ENCODE measurements at places on chromosomes 1 and 21.

DNA sequence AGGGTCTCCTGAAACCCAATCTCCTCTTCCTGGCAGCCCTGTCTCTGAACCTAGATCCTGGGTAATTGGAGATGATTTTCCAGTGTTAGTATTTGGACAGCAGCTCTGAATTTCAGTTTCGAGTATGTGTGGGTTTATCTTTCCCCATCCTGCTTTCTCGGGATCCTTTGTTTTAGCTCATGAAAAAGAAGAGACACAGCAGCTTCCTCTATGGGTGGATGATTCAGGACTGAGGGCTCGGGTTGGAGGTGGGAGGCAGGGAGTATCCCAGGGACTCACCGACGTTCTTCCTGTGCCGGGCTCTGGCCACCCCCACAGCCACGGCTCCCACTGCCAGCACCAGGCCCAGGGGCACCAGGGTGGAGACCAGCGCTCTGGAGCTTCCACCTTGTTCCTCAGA, 10.4 kb upstream of the FCMR start:
- no peak for DNase-seq

DNA sequence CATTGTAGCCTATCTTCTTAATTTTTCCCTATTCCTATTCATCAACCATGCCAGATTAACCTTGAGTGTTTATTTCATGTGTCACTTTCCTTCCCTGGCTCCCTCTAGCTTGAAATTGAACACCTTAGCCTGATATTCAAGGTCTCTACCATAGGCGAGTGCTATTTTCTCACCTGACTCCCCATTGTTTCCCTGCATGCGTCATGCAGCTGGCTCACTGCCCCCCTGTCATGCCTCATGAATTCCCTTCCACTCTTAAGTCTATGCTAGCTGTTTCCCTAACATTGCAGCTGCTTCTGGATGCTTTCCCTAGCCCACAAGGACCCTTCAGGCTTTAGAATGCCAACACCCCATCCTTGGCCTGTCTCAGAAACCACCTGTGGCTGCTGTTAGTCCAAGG, 56.7 kb upstream of the CD1D start:
- no peak for DNase-seq

GRCh38 chr1:59006289-59006658, 222.4 kb upstream of the JUN start:
- no peak for DNase-seq

- no peak for DNase-seq
Observed at GRCh38 chr1:117240547-117240946, 29.8 kb upstream of the VTCN1 start.

DNA sequence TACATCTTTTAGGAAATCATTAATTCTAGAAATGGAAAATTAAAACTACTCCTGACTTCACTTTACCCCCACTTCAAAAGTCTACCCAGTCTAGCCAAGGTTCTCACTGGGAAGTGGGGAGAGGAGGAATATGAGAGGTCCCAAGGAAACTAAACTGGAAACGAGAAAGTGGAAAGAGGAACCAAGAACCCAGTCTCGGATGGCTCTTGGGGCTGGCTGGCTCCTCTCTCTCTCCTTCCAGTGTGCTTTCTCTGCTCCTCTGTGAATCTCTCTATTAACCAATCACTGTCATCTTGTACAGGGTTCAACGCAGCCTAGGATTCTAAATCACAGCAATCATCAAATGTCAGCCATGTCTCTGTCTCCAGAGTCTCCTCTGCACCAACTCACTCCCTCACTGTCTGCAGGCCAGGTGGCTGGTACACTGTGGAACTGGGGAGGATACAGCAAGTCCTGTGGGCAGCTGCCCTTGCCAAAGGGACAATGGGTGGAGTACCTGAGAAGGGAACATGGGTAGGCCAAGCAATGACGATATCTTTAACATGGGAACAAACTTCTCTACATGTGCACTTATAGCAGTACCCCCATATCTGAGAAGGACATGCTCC, 33.7 kb downstream of the GNB1 start:
- no peak for DNase-seq

- no peak for DNase-seq
Observed at GRCh38 chr1:94819945-94820746, at the start of gene SLC44A3. Gene SLC44A3 (plus strand): TSS chr1:94820357. CDS start chr1:94820452, 95 bp downstream.

GRCh38 chr1:108179018-108179417, 21.1 kb downstream of the SLC25A24 start:
- no peak for DNase-seq

- DNase-seq: no peak
Observed at GRCh38 chr1:167293057-167293456, 72.4 kb downstream of the POU2F1 start.

- DNase-seq: no peak
Observed at GRCh38 chr1:22276396-22276748, 133.5 kb upstream of the WNT4 start.

GRCh38 chr1:29829448-29830344, 593.4 kb downstream of the PTPRU start:
- DNase-seq: no peak

DNA sequence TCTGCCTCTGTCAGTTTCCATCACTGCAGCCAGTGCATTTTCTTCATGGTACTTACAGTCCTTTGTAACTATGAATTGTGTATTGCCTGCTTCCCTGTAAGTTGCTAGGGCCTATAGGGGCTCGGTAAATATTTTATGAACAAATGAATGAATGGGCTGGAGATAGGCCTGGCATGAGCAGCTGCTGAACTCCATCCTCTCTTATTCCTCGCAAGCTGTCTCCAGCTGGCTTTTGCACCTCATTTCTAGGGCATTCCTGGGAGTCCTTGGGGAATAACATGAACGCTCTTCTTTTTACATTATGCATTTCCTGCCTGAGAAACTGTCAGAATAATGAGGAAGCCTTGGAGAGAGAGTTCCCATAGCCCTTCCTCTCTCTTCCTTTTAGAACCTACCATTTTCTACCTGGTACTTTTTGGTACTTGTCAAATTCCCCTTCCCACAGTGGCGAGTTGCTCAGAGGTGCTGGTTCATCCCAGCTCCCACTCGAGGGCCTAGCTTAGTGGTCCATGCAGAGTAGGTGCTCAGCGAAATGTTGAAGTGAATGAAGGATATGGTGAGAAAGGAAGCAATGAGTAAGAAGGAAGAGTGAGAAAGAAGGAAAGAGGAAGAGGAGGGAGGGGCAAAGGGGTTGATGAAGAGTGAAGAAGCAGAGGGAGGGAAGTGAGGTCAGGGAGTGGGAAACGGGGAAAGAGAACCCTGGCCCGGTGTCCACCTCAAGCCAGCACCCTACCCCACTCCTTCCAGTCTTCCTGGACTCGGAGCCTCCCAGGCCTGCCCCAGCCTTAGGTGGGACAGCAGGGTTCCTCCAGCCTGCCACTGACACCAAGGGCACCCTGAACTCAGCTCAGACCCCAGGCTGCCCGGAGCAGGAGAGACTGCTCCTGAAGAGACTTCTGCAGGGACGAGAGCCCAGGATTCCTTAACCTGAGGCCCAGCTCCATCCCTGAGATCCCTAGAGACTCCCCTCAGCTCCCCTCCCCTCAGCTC, 29.6 kb downstream of the KCNC4 start:
- DNase-seq: no peak

GRCh38 chr1:241926141-241926540, 31.4 kb upstream of the BECN2 start:
- no peak for DNase-seq

DNA sequence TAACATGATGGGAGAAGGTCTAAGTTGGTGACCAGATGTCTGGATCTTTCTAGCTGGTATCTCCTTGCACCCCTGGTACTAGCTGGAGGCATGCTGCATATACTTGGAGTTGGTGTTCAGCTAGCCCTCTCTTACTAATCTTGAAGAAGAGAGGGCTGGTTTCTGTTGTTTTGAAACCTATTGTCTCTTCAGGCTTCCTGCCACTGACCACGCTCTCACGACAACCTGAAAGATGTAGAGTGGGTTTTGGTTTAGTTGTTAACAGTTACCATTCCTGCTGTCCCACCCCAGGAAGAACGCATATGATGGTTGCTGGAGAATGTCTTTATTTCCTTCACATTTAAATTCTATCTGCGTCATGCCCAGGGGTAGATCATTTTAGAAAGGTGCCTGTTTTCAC, 3.6 kb downstream of the MAN1C1 start:
- DNase-seq: no peak

DNA sequence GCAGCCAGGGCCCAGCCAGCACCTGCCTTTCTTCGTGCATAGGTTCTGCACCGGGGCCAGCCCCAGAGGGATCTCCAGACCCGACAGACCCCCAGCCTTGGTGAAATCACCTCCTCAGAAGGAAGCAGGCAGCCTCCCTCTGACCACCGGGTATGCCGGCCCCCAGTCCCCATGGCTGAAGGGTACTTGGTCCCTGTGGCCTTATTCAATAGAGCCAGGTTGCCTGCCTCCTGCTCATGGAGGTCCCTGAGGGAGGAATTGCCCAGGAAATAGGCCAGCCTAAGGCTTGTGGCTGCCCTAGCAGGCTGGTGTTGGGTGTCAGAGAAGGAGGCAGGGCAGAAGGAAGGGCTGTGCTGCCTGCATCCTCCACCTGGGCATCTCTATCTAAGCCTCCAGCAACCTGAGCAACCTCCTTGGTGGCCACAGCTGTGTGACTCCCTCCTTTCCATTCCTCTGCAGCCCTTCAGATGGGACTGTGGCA, 338.2 kb upstream of the VAMP3 start:
- DNase-seq: no peak

DNA sequence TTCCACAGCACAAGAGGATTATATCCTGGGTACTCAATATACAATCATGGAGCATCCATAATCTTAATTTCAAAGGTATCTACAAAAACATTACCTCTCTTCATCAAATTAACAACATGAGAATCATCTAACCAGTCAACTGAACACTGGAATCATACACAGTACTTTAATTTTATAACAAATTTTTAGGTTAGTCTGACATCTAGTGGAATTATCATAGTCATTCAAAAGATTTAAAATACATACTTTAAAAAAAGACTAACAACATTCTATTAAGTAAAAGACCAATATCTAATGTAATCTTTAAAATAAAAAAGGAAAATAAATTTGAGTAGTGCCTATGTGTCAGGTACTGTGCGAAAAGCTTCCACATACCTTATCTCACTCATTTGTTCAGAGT, 16.8 kb upstream of the SH3GLB1 start:
- no peak for DNase-seq

- no peak for DNase-seq
Observed at GRCh38 chr1:226978432-226979114, 38.5 kb downstream of the COQ8A start.

DNA sequence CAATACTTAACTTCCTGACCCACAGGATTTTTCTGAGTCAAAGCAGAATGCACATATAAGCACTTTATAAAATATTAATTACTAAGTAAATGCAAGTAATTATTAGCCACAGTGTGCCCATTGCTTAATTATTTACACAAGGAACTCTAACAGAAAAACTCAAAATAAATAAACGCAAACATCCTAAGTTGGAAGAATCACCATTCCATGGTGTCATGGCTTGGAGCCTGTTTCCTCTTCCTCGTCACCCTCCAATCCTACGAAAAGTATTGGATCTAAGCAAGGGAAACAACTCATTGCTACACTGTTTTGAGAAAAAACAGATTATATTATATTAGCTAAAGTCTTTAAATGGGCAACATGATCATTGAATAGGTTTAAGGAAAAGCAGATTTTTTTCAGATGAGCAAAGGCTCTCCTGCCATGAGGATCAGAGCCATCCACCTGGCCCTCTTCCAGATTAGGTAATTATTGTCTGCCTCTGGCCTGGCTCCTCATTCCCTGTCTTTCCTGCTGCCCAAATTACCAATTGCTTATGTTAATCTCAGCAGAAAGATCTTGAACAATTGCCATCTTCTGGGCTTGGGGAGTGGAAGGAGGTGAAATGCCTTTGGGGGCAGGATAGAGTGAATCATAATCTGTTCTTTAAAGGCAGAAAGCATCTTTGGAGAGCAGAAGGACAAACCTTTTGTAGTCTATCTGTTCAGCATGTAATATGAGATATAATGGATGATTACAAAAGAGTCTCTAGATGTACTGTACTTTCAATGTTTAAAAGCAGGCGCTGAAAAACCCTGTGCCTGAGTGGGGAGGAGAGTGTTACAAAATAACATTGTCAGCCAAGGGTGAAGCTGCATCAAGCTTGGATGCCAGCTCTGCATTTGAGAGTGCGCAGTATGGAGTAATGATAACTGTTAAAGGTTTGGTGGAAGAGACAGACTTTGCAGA, 121.2 kb downstream of the DUSP10 start:
- DNase-seq: no peak

DNA sequence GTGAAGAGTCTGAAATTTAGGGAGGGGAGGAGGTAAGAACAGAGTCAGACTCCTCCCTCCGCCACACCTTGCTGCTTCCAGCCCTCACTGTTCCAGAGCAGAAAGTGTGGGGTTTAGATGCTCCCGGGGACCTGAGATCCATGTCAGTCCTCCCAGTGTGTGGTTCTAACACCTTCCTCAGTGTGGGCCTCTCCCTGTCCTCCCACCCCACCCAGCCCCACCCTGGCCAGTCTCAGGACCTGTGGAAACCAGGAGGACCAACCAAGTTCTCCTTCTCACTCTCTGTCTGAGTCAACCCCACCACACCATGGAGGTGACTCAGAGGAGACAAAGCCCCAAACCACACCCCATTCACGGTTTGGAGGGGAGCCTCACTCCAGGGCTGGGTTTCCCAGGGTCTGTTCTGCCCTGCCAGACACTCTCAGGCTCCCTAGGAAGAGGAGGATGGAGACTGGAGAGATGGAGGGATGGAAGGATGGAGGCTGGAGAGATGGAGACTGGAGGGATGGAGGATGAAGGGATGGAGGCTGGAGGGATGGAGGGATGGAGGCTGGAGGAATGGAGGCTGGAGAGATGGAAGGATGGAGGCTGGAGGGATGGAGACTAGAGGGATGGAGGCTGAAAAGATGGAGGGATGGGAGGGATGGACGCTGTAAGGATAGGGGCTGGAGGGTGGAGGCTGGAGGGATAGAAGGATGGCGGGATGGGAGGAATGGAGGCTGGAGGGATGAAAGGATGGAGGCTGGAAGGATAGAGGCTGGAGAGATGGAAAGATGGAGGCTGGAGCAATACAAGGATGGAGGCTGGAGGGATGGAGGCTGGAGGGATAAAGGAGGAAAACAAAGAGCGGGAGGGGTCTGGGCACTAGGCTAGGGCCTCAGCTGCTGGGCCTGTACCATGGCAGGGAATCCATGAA, 100.9 kb upstream of the RUNX3 start:
- peak; percentile 91 for DNase-seq

DNA sequence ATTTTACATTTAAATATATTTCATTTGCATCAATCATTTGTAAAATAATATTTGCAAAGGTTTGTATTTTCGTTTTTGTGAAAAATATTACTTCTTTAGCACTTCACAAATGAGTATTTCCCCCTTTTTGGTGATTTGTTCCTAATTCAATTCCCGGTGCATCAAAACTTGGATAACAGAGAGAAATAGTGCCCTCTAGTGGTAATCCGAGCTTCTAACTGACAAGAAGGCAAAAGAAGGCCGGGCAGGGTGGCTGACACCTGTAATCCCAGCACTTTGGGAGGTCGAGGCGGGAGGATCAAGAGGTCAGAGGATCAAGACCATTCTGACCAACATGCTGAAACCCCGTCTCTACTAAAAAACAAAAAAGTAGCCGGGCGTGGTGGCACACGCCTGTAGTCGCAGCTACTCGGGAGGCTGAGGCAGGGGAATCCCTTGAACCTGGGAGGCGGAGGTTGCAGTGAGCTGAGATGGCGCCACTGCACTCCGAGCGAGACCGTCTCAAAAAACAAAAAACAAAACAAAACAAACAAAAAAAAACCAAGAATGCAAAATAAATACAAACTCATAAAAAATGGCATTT, 137.7 kb downstream of the COL11A1 start:
- DNase-seq: no peak
